ENCODE measurements at places on chromosomes 2 and 18.

DNA sequence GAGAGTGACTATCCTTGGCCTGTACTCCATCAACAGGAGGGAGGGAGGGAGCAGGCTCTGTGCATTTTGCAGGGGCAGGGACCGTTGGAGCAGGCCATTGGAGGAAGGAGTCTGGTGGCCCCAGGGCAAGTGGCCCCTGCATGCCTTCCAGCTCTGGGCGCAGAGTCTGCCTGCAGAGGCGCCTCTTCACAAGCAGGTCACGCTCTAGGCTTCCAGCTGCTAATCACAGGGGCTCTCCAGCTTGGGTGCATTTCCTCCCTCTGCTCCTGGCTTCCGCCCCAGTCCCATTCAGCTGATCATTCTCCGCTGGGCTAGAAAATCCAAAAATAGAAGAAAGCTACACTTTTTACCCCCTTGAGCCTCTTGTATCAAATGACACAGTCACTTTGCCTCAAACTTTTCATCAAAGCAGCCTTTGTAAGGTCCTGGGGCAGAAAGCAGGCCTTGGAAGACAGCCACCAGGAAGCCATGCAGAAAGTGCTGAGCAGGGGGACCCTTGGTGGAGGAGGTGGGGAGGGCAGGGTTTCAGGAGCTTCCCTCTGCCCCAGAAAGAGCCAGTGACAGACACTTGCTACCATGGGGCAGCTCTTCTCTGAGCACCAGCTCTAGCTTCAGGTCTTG lies 11.3 kb downstream of the TMEM247 start:
- peak; percentile 78 for DNase-seq

DNA sequence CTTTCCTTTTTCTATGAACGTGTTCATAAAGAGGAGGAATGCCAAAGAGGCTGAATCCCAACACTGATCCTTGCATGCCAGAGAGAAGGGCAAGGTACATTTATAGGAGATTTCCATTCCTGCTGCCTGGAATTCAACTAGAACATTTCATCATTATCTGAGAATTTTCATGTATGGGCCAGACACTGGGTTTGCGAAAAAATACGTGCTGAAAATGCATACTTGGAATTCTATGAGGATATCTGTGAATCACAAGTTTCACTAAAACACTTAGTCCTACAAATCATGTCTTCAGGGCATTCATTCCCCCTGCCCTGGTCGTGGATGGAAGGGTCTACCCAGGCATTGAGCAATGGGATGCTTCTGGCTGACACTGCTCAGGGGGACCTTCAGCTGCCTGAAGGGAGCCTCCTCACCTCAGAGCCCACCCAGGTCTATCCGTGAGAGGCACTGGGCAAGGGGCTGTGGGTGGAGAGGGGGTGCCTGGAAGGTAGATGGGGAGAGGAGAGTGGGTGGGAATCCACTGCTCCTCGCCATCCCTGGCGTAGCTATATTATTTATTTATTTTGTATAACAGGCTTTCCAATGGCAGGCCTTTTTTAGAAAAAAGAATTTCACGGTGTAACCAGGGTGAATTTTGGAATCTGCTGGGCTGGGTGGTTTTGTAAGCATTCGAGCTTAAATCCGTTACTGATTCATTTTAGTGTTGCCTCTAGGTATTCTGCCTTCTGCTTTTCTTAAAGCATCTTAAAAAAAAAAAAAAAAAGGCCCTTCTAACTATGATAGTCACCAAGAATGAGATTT lies 560.6 kb upstream of the ID2 start:
- no peak for DNase-seq

DNA sequence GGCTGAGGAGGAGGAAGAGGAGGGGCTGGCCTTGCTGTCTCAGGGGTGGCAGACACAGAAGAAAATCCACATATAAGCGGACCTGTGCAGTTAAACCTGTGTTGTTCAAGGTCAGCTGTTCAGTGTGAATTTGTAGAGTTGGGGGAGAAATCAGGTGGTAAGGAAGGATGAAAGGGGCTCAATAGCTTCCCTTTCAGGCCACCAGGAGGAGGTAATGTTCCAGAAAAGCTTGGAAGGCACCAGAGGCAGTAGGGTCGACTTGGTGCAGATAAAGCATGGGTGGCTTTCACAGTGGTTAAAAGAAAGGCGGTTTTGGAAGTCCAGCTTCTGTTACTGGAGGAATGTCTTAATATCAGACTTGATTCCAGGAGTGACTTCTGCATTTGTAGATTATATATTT lies 167.4 kb downstream of the THSD7B start:
- DNase-seq, result no peak

- no peak for DNase-seq
Measured at GRCh38 chr2:105753380-105753779, 8.7 kb downstream of the NCK2 start.

DNA sequence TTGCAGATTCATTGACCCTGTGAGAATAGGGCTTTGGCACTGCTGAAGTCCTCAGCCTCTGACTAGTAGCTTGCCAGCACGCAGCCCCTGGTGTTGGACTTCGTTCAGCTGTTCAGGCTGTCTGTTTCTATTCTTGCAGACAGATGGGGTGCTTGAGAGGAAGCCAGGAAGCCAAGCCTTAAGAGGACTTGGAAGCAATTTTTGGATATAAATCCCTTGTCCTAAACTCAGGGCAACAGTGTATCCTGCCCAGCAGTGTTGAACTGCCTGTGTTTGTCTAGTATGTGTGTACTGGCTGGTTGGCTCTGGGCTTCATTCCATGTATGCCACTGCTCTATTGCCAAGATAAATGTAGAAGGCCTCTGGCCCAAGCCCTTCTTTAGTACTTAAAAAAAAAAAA lies 108.6 kb downstream of the COMMD1 start:
- peak; percentile 61 for DNase-seq

DNA sequence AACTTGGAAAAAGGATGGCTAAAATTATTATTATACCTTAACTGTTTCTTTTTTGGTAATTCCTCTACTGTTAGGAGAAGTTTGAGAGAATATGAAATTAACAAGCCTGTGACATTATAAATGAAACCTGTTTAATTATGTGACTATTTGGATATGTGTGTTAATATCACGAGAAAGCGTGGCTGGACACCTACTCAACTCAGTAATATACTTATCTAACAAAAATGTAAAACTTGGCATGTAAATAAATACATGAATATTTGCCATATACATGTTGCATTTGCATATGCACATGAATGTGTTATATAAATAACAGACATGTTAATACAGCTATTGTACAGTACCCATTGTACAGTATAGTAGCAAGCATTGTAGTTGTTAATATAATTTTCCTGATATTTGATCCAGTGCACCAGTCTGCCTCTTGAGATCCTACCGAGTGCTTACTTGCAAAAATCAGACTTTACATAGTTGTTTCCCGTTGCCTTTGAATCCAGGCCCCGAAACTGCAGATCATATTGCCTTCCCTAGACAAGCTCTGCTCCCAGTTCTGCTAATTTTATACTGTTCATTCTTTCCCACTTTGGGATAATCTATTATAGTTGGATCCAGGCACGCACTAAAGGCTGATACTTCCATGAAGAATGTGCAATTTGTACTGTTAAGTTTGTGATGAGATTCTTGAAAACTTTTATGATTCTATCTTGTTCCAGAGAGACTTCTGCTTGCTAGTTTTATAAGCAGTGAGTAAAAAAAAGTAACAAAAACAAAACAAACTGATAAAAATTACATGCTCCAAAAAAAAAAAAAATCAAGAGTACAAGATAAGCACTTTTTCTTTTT lies 395.6 kb downstream of the ARHGAP15 start:
- DNase-seq, result no peak

DNA sequence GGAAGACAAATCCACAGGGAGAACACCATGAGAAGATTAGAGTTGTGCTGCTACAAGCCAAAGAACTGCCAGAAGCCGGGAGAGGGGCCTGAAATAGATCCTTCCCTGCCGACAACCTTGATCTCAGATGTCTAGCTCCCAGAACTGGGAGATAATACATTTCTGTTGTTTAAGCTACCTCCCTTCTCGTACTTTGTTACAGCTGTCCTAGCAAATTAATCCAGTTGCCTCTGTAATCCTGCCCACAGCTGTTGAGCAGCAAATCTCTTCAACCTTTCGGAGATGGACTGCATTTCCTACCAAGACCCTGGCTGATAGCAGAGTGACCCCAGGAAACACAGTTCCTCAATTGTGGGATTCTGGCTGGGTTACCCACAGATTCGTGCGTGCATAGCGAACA lies 2.6 kb upstream of the TBC1D8 start:
- no peak for DNase-seq

DNA sequence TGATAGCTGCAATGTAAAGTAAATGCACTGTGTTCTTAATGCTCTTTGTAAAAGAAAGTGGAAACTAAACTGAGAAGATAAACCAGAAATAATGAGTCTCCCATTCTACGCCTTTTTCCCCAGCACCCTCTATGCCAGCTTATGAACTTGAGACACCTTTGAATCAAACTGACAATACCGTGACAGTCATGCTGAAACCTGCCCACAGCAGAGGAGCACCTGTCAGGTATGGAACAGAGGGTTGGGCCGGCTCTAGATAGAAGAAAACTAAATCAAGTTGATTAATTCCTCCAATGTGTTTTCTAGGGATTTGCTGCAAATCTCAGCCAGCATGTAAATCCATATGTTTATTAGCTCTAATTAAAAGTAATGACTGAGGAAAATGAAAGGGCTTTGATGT lies 520.6 kb upstream of the RAB12 start:
- DNase-seq, result no peak

GRCh38 chr2:177118636-177119035 lies 94.0 kb upstream of the HNRNPA3 start:
- no peak for DNase-seq

DNA sequence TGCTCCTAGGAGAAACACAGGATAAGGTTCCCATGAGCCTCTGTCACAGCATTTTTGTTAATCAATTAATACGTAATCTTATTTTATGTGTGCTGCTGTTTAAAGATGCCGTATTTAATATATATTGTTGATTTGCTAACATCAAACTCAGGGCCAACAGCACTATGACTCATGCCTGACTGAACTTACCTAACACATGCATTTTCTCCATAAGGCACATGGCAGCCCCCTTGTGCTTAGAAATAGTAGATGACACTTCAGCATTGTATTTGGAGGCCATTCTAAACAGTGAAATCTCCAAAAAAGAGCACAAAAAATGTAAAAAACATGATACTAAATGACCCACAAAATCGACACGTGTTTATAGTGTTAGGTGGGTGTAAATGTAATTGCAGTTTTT lies 314.8 kb downstream of the MYCN start:
- DNase-seq, result no peak

GRCh38 chr2:71922091-71922490 lies 225.6 kb downstream of the CYP26B1 start:
- no peak for DNase-seq

DNA sequence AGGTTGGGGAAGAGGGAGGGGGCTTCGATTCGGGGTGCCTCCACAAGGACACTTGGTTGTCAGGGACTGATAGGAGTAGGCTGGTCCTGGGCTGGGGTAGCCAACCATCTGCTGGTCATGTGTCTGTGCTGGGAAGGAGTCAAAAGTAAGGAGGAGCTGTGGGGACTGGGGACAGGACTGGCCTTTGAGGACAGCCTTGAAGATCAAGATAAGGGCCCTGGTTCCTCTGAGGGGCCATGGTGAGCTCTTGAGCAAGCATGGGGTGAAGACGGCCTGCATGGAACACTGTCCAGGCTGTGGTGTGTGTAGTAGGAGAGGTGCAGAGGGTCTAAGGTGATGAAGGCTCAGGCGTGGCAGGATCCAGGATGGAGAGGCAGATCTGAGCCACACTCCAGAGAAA lies 1.7 kb downstream of the CYP27A1 start:
- DNase-seq, result no peak

DNA sequence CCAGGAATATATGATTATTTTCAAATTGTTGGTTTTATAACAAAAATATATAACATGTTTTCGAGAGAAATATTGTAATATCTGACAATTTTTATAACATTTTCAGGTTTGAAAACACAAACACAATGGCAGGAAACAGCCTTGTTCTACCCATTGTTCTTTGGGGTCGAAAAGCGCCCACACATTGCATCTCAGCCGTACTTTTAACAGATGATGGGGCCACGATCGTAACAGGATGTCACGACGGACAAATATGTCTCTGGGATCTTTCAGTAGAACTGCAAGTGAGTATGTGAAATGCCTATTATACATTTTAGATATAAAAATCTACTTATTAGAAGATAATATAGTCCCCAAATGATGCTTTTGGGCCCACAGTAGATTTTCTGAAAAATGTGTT lies 21.2 kb downstream of the WDR7 start:
- no peak for DNase-seq

- DNase-seq, result no peak
Measured at GRCh38 chr18:79554321-79554720, 125.3 kb upstream of the CTDP1 start.

DNA sequence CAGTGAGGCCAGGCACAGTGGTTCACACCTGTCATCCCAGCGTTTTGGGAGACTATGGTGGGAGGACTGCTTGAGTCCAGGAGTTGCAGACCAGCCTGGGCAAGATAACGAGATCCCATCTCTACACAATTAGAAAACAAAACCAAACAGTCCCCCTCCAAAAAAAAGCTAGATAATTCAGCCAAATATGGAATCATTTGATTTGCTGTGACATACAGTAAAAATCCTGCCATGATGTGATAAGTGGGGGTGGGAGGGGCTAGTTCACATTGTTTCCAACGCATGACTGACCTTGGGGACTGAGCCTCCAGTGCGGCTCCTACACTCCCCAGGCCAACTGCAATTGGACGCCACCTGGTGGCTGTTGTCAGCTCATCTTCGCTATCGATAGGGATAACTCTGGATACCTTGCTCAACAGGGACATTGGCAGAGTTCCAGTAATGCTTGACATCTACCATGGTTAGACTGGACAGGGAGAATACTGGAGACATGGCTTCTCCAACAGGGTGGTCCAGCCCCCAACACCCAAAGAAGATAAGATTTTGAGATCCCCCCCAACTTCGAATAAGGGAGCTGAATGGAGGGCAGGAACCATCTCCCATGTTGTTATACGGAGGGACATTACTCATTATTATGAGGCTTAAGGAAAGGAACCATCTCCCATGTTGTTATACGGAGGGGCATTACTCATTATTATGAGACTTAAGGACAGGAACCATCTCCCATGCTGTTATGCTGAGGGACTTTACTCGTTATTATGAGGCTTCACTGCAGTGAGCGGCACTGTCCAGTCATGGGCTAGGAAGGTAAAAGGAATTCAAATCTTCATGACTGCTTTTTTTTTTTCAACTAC lies 135.9 kb downstream of the TGIF1 start:
- peak; percentile 89 for DNase-seq

GRCh38 chr18:10660179-10660884 lies 134.5 kb downstream of the NAPG start:
- DNase-seq, result peak; percentile 69

DNA sequence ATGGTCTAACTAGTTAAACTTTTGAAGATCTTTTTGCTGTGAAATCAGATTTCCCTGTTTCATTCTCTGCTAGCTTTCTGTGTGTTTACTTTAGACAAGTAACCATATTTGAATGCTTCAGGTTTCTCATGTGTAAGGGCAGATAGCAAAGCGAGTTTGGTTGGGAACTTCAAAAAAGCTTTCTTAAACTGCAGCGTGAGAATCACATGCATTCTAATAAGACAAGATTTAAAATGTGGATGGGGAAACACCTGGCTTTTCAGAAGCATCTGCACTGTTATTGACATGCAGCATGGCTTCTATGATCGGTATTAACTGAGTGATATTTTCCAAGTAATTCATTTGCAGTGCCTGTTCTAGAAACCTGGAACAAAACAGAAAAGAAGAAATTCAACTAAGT lies 119.3 kb downstream of the ABCA12 start:
- no peak for DNase-seq
